ENCODE measurements at places on chromosomes 2 and 18.

- DNase-seq = no peak
Measured at GRCh38 chr2:105915005-105915558, 170.4 kb downstream of the NCK2 start.

DNA sequence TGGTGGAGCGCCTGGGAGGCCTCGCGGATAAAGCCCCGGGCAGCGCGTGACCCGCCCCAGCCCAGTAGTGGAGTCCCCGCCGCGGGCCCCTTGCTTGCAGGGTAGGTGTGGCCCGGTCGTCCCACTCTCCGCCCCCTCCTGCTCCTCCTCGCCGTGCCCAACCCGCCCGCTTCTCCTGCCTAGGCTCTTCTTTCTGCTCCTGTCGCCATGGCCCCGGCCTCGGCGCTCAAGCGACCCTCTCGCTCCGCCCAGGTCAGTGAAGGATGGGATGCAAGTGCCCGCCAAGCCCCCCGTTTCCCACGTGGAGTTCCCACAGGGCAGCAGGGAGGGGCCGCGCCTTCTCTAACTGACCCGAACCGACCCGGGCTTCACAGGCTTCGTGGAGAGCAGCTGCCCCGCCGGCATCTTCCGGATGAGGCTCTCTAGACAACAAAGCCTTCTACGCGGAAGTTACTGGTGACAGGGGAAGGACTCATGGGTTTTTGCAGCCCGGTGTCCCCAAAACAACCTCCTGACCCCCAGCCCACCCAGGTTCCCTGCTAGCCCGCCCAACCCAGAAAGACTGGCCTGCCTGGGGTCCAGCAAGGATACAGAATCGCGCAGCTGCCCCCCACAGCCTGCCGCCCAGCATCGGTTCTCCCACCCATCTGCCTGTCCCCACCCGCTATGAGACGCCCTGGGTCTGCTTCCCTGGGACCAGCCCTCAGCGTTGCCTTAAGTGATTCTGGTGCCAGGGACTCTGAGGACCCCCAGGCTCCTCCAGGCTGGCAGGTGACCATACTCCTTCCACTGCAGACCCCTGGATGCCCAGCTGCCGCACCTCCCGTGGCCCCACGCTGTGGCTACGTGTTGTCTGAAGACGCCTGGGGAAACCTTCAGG, 32.8 kb downstream of the TTC32 start:
- DNase-seq = peak; percentile 37

DNA sequence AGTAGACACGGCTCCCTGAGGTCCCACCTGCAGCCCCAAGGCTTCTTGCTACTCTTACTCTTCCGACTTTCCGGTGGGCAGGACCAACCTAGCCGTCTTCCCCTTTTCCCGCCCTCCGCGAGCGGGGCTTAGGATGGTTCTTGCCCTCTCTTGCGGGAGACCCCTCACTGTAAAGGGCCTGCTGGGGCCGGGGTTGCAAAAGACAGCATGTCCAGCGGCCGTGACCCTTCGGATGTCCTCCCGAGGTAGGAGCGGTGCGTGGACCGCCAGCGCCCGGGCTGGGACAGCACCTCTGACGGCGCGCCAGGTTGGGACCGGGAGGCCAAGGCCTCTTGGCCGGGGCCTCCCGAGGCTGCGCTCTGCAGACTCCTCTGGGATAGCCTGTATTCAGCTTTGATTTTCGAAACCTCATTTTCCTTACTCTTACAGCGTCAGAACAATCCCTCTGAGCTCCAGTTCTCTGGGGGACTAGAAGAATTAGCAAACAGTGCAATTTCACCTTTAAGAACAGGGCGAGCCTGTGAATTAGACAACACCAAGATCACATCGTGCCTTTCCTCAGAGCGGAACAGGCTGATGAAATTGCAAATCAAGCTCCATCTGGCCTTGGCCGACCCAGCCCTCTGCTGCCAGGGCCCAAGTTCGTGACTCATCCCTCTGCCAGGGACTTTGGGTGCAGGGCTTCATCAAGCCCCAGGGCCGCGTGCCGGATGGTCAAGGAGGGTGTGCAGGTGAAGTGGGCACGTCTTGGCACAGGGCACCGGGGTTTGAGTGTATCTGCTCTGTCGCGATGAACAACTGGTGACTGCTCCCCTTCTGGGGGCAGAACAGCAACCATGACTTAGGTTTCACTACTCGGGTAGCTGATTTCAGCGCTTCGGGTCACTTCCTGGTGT, 777 bp downstream of the MOCOS start:
- DNase-seq = no peak

DNA sequence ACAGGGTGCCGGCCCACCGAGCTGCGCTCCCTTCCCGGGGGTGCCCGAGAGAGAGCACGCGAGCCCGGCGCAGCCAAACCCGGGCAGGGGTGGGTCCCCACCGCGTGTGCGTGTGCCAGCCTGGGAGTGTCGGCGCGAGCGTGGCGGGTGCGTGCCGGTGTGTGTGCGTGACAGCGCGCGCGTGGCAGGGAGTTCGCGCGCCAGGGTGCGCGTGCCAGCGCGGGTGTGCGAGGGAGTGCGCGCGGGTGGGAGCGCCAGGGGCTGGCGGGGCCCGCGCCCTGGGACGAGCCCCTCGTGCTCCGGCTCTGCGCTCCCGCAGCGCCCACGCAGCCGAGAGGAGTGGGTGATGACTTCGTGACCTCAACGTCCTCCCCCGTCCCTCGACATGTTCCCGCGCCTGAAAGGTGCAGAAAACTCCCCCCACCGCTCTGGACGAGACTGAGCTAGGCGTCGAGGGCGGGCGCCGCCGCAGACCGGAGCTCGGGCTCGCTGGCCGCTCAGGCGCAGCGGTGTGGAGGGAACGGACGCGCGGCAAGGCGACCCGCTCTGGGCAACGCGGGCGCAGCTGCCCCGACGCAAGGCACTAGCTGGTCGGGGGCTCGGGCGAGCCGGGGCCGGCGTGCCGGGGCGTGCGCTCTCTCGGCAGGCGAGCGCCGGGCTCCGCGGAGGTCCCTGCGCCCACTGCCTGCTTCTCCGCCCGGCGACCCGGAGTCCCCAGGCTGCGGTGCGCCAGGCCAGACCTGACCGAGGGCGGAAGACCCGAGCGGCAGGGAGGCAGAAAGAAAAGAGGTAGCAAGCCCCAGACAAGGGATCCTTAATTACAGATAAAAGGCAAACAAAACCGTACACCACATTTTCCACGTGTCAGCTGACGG, 582.8 kb downstream of the ZEB2 start:
- DNase-seq = no peak

DNA sequence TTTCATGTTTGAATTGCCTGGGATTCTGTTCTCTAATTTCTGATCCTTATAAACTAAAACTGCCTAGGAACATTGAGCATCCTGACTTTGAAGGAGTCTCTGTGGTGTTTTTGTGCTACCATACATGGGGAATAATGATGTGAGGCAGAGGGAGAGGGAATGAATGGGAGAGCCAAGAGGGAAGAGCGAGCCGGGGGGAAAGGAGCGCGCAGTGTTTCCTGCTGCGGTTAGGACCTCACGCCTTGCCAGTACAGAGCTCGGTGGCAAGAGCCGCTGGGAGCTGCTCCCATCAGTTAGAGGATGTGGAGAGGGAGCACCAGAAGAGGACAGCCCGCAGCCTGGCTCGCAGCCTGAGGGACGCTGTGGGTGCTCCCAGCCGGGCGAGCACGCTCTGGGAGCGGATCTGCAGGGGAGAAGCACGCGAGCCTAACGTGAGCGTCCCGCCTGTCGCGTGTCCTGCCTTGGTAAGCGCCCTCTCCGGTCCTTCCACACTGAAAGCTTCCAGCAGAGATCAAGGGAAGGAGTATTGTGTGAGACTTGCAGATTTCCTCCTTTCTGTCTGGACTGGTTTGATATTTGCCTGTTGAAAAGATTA, 114.7 kb downstream of the FAM210A start:
- DNase-seq = no peak

DNA sequence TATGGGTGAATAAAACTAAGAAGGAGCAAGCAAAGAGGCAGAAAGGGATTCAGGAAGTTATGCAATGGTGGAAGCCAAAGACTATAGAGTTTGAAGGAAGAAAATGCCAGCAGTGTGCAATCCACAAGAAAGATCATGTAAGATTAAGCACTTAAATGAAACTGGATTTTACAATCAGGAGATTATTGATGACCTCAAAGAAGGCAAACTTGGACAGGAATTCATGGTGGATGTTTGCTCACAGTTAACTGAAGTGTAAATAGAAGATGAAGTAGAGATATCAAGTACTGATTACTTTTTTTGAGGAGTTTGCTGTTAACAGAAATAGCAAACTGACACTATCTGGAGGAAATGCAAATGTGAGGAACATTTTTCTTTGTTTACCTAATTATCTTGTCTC, 308.9 kb downstream of the RND3 start:
- DNase-seq = no peak

GRCh38 chr2:106334802-106335201, 133.4 kb downstream of the RGPD3 start:
- no peak for DNase-seq

DNA sequence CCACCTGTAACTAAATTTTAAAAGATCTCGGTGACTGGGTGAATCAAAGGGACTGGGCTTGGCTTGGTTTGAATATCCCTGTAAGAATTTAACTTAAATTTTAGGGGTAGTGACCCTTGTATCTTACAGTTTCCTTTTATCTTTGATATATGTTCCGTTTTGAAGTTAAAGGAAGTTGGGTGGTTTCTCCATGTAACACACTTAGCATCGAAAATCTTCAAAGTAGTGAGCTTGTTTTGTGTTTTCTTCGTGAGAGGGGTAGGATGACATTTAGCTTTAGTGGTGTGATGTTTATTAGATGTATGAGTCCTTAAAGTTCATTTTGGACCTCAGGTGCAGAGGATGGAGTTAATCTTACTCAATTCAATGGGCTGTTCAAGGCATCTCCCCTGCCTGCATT, 1.6 kb downstream of the WDR7 start:
- DNase-seq = no peak

- DNase-seq = no peak
Measured at GRCh38 chr18:62625019-62625418, 90.3 kb upstream of the PHLPP1 start.

DNA sequence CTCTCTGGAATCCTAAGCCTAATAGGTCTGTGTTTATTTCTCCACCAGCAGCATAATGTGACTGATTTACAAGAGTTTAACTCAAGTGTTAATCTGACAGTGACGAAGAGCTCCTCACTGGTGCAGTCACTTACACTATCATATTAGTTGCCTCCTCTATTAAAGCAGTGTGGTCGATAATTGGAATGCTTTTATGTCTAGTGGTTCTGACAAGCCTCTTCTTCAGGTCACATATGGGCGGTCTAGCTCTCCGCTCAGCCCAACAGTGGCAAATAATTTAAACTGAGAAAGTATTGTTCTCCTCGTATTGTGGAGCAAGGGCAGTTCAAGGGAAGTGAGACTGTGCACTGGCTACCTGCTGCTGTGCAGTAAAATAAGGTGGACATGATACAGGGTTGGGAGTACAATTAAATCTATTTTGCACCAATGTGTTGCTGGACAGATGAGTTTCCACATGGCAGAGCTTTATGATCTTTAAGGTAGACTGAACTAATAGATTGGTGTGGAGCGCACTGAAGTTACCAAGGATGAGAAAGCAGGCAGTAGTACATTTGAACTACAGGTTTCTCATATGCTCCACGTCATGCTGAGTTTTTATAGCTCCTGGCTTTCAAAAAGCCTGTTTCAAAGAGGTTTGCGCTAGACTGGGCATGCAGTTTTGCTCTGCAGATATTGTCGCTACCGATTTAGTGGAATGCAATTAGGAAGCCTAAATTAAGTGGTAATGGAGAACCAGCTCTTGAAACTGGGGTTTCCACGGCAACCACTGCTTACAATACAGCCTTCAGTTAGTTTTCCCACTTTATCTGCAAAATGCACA, 151.7 kb upstream of the POU3F3 start:
- no peak for DNase-seq

DNA sequence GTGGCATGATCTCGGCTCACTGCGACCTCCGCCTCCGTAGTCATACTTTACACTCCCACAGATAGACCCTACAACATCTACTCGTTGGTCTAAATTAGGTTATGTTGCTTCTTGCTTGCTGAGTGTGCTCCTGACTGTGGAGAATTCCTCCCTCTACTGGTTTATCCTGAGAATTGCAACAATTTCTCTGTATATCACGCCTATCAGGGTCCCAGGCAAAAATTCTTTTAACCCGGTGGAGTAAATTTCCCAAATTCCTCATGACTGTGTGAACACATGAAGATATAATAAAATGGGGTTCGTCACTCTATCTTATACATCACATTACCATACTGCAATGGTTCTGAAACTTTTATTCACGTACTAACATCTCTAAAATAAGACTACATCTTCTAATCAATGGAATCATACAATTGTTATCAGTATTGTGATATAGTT, 156.7 kb downstream of the EVA1A start:
- no peak for DNase-seq

DNA sequence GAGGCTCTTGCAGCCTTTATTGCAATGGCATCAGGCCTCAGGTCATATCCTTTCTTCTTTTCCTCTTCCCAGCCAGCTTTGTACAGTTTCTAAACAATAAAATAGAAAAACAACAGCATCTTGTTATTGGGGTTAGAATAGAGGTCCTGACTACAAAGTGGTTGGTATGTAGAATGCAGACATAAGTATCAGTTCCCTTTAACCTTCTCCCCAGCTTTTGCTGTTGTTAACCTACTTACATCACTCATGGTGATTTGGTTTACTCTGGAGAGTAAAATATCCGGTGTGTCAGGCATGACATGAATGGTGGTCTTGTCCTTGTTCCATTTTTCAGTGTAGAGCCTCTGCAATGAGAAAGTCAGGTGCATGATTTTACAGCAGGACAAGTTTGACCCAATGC, 69.8 kb downstream of the NEB start:
- no peak for DNase-seq

DNA sequence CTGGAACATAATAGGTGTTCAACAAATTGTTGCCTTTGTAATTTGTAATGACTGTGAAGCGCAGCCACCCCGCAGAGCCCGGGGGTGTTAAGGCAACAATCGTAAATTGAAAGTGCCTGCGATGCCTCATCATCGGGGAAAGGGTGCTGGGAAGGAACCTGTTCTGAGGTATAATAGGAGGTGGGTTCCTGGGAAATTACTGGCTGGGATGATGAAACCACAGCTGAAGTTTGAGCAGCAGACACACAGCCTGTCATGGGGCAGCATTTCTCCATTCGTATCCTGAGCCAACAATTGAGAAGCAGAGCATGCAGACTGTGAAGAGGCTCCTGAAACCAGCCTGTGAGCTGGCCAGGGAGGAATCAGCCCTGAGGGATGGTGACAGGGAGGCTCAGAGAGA, 404.0 kb upstream of the MYT1L start:
- no peak for DNase-seq

GRCh38 chr2:54227798-54228197, 28.2 kb downstream of the TSPYL6 start:
- DNase-seq = no peak

DNA sequence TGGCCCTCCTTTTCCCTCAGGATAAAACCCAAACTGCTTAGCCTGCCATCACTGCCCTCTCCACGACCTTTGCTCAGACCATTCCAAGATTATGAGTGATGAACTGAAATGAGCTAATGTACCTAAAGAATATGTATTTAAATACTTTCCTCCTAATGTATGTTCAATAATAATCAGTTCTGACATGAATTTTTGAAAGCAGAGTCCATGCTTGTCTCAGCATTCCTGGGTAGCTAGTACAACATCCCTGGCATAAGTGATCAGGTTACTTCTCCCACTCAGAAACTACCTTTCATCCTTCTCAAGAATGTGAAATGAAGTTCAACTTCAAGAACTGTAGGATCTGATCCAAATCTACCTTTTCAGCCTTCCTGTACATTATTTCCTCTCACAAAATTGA, 103.6 kb downstream of the UNC80 start:
- no peak for DNase-seq

- no peak for DNase-seq
Measured at GRCh38 chr2:209591021-209591420, 167.2 kb downstream of the MAP2 start.

GRCh38 chr2:235142601-235143000, 190.8 kb downstream of the SH3BP4 start:
- DNase-seq = no peak
